ENCODE measurements at places on chromosomes 3 and 15. TPM values are rescaled to one million over a fixed set of nuclear protein-coding genes. Genes with fewer than 3 reads are reported as not detected.

GRCh38 chr3:81419228-81419627, 342.2 kb downstream of the GBE1 start:
- peak; percentile 37 for DNase-seq

DNA sequence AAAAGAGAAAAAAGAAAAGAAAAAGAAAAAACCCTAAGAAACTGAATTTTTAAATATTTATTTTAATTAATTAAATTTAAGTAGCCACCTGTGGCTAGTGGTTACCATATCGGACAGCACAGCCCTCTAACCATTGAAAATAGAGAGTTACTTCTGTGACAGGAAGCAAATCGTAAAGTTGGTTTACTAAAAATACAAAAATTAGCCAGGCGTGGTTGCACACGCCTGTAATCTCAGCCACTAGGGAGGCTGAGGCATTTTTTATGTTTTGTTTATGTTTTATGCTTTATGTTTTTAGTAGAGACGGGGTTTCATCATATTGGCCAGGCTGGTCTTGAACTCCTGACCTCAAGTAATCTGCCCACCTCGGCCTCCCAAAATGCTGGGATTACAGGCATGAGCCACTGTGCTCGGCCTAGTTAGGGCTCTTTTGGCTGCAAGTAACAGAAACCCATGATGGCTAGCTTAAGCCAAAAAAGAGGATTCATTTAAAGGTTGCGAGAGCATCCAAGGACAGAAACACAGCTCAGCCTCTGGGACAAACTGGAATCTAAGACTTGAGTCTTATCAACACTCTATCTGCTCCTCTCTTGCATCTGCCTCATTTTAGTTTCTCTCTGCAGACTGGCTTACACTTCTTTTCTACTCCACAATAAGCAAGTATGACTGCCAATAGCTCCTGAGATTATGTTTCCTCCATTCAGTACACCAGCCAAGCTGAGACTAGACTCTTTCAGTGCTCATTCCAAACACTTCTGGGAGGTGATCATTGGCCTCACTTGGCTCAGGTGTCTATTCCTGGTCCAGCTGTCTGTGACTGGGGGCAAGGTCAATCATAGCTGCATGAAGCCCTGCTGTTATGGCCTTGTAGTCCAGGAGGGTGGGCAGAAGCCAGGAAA, 6.8 kb upstream of the SKIL start:
- DNase-seq: no peak

Gene CDAN1
- total RNA-seq: 9.7 TPM

- DNase-seq: no peak
Observed at GRCh38 chr3:135678386-135678785, 287.1 kb upstream of the PPP2R3A start.

Gene TFG
- total RNA-seq: 81.4 TPM

- DNase-seq: no peak
Observed at GRCh38 chr3:44805960-44806359, 44.4 kb downstream of the KIF15 start.

- no peak for DNase-seq
Observed at GRCh38 chr3:37737134-37737533, 124.5 kb upstream of the CTDSPL start.

DNA sequence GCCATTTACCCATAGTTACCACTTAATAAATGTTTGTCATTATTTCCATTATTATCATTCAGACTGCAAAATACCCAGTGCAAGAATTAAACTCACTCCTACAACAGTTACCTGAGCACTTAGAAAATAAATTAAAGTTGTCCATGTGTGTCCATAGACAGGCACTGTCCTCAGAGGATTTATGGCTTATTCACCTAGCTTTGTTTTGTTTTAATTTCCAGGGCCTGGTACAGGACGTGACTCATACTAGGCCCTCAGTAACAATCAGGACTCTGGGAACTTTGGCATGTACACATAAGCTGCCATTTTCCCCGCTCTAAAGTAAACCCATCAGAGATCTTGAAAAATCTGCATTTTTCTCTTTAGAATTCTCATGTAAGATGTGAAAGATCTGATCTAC, 458.5 kb upstream of the ARRDC4 start:
- DNase-seq: no peak

Gene FRMD4B
- total RNA-seq: 0.72 TPM
